ENCODE measurements at places on chromosomes 1 and 21.

GRCh38 chr1:35847935-35848565 is 35.0 kb upstream of the AGO1 start:
- no peak for DNase-seq

DNA sequence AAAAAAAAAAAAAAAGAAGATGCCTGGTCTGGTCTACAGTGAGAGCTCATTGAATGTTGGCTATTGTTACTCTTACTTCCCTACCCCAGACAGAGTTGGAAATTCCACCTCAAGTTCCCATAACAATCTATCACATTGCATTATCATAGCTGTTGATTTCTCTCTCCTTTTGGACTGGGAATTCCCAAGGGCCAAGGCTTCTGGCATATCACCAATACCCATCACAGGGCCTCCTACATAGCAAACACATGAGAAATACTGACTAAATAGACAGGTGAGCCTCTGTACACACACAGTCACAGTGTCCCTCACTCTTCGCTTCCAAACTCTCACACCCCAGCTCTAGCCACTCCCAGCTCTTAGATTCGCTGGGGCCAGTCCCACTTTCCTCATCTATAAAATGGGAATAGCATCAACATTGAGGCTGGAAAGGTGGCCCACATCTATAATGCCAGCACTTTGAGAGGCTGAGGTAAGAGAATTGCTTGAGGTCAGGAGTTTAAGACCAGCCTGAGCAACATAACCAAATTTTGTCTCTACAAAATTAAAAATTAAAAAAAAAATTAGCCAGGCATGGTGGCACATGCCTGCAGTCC is 6.4 kb downstream of the PTAFR start:
- DNase-seq: no peak

DNA sequence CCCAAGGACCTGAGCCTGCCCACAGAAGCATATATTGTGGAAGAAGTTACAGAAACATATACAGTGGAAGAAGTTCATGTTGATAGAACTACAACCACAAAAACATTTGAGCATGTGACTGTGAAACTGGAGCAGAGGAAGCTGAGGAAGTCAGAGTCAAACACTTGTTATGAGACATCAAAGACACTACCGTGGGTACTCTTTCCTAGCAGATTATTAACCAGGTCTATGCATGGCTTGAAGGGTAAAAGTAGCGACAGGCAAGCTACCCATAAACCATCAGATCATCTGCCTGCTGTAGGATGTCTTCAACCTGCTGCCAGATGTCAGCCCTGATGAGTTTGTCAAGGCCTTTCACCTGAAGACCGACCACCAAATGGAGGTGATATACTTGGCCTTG is 35.8 kb downstream of the IVNS1ABP start:
- DNase-seq: no peak

- DNase-seq: no peak
These were observed 15.6 kb downstream of the TPM3 start for GRCh38 chr1:154176337-154176736.

GRCh38 chr1:78649628-78650027 is at the start of gene IFI44:
Gene IFI44, plus strand, starts transcription at chr1:78649831. Its CDS starts 365 bp downstream, at chr1:78650196.
- peak; percentile 75 for DNase-seq

DNA sequence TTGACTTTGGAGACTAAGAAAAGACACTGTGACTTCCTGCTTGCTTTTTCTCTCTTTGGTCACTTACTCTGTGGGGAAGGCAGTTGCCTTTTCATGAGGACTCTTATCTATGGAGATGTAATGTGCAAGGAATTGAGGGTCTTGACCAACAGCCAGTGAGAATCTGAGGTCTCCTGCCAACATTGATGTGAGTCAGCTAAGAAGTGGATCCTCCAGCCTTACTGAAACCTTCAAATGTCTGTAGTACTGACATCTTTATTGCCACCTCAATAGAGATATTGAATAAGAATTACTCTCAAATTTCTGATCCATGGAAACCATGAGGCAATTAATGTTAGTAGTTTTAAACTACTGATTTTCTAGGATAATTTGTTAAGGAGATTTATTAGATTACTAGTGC is 598.4 kb downstream of the ADGRL2 start:
- DNase-seq: no peak

GRCh38 chr1:109641078-109641740 is 14.7 kb upstream of the GSTM4 start:
- DNase-seq: no peak

GRCh38 chr1:161440312-161440894 is 64.9 kb upstream of the FCGR2A start:
- DNase-seq: peak; percentile 8

- DNase-seq: no peak
These were observed 769 bp upstream of the ADAMTS4 start for GRCh38 chr1:161199506-161200139.

- no peak for DNase-seq
These were observed 2.5 kb upstream of the ATF6 start for GRCh38 chr1:161763522-161764098.

DNA sequence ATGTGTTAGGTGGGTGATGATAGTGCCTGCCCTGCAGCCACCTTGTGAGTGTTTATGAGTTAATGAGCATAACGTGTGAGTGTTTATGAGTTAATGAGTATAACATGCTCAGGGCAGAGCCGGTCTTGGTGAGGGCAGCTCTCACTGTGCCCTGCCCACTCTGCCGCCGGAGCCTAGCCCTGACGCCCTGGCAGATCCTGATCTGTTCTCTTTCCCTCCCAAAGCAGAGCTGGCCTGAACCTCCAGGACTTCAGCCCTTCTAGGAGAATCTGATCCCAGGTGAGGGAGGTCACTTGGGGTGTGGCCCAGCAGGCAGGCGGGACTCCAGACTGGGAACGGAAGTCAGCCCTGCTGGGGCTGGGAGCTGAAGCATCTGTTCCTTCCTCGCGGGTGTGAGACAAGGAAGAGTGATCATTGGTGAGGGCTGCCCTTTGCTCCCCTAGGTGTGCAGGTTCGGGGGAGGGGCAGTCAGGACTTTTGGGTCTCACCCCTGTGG is 5.7 kb downstream of the FBLIM1 start:
- no peak for DNase-seq

Data from retinal pigment epithelial cell (primary cell).